Fibroblast of skin of back (primary cell): ENCODE measurements at places on chromosomes 5 and 9.

DNA sequence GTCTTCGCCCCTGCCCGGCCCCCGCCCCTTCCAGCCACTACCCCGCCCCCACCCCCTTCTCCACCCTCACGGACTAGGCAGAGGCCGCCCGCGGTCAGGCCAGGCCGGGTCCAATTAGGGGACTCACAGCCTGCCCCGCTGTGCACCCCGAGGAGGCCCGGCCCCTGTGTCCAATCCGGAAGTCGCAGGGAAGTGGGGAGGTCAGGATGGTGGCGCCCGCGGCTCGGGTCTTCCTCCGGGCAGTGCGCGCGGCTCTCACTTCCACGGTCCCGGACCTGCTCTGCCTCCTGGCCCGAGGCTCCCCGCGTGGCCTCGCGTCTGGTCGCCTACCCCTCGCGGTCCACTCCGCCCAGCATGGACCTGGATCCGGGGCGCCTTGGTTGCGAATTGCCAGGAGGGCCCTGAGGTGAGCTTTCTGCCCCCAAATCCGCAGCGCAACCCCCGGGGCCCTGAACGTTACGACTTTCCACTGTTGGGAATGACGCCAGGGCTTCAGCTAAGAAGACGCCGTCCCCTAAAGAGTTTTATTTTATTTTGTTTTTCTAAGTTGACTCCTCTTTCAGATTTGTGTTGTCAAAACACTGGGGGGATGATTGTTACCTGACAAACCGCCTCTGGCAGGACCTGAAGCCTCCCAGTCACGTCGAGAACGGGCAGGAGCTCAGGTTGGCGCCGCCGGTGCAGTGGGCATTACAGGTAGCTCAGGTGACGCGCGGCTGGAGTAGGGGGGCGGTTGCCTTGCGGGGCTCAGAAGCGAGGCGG lies 763 bp upstream of the IRX2 start:
- peak; percentile 69 for DNase-seq

GRCh38 chr9:206481-206880 lies 8.2 kb upstream of the DOCK8 start:
- no peak for DNase-seq

DNA sequence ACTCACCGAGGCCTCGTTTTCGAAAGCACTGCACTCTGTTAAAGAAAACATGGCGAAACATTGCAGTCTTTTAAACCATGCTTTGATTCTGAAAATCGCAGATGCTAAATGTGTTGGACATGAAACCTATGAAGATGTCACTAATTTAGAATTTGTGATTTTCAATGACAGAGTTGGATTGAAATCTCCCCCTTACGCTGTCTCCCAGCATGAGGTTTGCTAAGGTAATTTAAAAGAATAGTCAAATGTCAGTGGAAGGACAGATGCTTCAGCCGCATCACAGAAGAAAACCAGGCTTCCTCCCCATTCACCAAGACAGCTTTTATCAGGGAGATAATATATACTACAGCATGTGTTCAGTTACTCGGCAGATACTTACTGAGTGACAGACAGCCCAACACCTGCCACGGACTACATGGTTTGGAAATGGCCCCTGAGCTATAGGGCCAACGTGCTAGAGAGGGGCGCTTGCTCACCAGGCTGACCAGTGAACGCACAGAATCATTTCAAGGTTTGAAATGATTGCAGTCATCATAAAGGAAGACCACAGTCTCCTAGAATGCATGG lies 136.9 kb downstream of the ADAMTS16 start:
- no peak for DNase-seq

- no peak for DNase-seq
Measured at GRCh38 chr9:129604766-129605163, 16.1 kb downstream of the C9orf50 start.

GRCh38 chr5:14172149-14172795 lies 29.1 kb downstream of the TRIO start:
- no peak for DNase-seq

- no peak for DNase-seq
Measured at GRCh38 chr5:147552897-147553296, 43.0 kb upstream of the DPYSL3 start.

DNA sequence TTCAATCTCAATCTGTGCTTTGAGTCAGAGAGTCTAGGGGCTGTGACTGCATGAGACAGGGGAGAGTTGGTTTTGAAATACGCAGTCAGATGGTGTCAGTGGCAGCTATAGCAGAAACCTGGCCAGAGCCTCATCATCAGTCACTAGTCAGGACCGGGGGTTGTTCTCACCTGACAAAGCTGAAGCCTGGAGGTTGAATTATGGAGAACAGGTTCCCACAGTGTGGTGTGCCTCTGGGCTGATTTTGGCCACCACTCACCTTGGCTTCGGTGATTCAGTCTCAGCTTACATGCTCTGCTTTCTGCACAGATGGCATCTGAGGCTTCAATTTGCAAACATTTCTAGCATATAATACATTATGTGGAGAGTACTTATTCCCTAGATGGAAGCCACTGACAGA lies 387.3 kb downstream of the YTHDC2 start:
- no peak for DNase-seq
